NCI-H1694 treated with DMSO at 0.1 percent for 48 hours (cell line): ENCODE measurements at places on chromosomes 12 and 14.

DNA sequence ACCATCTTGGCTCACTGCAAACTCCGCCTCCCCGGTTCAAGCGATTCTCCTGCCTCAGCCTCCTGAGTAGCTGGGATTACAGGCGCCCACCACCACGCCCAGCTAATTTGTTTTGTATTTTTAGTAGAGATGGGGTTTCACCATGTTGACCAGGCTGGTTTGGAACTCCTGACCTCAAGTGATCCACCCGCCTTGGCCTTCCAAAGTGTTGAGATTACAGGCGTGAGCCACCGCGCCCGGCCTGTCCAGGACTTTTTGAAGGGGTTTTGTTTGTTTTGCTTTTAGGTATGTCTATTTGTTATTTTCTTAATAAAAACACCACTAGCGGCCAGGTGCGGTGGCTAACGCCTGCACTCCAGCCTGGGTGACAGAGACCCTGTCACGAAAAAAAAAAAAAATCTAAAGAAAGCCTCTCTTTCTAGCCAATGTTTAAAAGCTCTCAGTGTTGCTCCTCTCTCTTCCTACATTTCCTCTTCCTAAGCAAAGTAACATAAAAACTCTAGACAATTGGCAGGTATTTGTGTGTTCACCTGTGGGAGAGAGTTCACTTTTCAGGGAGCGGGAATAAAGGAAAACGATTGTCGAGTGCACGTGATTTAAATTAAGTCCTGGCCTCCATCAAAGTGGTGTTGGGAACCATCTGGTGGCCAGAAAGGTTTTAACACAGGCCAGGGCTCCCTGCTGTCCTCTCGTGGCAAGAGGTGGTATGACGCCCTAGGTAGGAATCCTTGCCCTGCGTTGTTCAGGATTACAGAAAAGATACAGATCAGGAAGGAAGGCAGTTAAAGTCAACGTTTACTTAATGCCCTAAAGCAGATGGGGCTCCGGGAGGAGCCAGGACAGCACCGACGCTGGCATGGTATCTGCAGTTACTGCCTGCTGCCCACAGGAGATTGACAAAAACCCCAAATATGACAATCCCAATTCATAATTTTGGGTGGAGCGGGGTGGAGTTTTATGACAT, 36.2 kb upstream of the ATP23 start:
- DNase-seq = peak; percentile 89

DNA sequence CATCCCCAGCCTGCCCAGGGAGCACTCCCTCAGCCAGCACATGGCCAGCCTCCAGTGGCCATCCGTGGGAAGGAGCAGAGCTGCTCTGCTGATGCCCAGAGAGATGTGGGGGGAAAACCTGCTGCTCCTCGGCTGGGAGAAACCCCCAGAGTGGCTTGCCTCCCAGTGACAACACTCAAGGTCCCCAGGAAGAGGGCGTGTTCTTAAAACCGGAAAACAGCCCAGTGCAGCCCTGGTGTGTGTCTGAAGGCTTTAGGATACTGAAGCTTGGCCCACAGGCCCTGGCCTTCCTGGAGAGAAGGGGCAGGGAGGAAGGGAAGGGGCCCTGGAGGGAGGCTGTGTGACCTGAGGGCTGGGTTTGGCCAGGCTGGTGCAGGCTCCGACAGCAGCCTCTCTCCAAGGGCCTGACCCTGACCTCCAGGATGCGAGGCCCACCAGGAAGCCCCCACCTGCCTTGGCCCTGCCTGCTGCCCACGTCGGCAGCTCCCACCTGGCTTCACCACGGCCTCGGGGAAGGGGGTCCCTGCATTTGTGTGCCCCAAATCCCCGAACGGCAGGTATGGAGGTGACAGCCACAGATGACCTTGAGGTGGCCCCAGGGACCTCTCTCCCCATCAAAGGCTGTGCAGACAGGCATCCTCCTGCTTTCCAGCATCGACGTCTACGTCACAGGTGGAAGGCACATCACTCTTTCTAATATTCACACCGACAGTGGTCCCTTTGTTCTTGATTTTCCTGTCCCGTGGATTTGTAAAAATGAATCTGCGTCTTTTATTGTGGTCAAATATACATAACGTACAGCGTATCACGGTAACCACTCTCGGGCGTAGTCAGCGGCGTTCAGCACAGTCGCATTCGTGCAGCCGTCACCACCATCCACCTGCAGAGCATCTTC, 190.0 kb upstream of the C14orf180 start:
- no peak for DNase-seq

- DNase-seq = no peak
These were observed 18.5 kb upstream of the GRIP1 start for GRCh38 chr12:66697404-66697803.

DNA sequence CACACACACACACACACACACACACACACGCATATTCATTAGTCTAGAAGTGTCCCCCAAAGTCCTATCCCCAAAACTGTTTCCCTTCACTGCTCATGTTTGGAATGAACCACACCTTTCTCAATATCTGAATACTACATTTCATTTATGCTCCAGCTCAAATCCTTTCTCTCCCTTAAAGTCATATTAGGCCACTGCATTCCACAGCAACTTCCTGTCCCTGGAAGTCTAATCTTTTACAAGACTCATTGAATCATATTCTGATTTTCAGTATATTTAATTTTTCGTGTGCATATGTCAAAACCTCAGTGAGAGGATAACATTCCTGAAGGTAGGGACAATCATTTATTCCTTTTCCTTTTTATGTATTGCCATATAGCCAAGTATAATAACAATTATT, 155.6 kb upstream of the LMNTD1 start:
- DNase-seq = no peak

DNA sequence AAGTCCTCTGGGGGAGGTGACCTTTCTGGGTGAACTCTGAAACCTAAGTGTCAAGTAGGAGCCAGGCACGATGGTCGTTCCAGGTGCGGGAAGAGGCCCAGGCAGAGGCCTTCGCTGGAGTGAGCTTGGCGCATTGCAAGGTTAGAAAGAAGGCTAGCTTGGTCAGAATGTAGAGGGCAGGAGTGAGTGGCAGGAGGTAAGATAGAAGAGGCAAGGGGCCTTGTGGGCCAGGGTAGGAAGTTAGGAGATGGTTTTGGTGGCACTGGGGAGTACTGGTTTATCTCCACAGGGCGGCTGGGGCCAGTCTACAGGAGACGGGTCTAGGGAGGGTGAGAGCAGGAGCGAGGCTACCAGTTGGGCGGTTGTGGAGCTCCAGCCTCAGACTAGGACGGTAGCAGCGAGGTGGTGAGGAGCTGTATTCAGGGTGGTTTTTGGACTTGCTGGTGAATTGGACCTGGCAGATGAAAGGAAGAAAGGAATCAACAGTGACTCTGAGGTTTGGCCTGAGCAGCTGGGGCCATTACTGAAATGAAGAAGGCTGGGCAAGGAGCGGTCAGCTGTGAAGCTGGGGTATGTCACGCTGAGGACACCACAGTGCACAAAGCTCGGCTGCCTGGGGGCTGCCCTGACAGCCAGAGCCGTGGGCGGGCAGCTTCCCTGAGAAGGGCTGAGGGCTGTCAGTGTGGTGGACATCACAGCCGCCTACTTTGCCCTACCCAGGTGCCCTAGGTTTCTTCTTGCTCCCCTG, 9.0 kb downstream of the MLXIP start:
- DNase-seq = no peak

DNA sequence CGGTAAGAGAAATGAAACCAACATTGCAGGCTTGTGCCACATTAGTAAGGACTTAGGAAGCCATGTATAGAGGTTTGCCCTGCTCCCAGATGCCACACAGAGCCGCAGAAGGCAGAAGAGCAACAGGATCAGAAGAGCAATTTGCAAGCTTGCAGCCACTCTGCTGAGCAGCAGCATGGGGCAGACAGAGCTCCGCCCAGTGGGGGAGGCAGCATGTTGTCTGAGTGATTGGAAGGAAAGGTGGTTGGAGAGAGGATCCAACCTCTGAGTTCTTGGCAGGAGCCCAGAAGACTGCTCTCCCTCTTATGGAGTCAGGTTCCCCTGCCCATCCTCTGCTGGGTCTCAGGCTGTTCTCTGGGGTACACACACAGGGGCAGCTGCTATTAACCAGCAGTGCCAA, 2.3 kb upstream of the KRT6A start:
- DNase-seq = peak; percentile 54

- no peak for DNase-seq
These were observed 582.3 kb downstream of the KCNH5 start for GRCh38 chr14:62462988-62463387.

DNA sequence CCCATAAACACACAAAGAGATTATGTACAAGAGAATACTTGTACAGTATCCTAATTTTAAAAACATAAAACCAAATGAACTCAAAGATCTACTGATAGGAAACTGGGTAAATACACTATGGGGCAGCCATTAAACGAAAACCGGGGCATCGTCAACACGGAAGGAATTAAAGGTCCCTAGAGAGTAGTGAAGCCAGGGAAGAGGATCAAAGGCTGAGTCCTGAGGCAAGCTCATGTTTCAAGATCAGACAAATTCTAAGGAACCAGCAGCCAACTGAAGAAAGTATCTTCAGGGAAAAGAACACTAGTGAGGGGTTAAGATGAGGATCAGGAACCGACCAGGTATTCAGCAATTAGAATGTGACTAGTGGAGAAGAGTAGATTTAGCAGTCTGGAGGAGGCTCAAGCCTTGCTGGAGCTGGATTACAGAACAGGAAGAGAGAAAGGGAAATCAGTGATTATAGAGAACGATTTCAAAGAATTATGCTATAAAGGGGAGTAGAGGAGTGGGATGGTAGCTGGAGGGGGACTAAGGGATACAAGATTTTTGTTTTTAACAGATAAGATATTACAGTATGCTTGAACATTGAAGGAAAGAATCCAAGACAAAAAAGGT, 23.7 kb downstream of the SEL1L start:
- DNase-seq = no peak

DNA sequence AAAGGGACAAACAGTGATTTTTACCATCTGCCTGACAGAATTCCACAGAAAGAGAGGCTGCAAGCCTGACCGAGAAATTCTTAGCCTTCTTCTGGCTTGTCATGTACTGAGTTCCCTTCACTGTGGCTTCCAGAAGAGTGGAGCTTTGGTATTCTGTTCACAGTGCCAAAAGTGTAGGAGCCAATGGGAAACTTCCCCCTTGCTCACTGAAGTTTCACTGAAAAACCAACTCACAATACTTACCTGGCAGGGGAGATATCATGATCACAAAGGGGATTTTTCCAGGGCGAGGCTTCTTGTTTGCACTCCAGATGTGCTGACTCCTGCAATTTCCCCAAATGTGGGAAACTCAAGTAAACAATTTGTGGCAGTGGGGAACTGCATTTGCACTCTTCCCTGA, 31.7 kb upstream of the MMP19 start:
- no peak for DNase-seq

- peak; percentile 24 for DNase-seq
These were observed 103.8 kb upstream of the FKBP4 start for GRCh38 chr12:2691006-2691344.

GRCh38 chr12:118649765-118650585, 273.6 kb downstream of the SUDS3 start:
- no peak for DNase-seq

DNA sequence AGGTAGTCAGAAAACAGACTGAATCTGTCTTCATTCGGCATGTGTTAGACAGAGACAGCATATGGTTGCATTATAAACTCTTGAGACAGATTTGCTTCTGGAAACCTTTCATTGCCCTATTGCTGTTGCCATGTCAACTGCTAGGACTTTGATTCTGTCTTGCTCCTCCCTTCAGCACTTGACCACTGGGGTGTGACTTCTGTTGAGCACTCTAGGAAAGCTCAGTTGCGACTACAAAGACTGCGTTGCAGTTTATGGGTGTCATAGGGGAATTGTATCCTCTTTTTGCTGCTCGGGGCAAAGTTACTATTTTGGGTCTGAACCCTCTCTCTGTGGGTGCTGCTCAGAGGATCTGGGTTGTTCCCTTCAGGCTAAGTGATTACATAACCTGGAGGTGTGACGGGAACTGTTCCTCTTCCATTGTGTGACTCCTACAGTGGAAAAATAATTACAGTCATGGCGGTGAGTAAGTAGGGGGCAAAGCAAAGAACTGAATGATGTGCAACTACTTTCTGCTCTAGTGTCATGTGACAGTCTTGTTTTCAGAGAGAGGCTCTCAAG, 44.3 kb upstream of the TRIM9 start:
- DNase-seq = no peak

GRCh38 chr12:132314516-132315233, 14.7 kb downstream of the GALNT9 start:
- DNase-seq = no peak

DNA sequence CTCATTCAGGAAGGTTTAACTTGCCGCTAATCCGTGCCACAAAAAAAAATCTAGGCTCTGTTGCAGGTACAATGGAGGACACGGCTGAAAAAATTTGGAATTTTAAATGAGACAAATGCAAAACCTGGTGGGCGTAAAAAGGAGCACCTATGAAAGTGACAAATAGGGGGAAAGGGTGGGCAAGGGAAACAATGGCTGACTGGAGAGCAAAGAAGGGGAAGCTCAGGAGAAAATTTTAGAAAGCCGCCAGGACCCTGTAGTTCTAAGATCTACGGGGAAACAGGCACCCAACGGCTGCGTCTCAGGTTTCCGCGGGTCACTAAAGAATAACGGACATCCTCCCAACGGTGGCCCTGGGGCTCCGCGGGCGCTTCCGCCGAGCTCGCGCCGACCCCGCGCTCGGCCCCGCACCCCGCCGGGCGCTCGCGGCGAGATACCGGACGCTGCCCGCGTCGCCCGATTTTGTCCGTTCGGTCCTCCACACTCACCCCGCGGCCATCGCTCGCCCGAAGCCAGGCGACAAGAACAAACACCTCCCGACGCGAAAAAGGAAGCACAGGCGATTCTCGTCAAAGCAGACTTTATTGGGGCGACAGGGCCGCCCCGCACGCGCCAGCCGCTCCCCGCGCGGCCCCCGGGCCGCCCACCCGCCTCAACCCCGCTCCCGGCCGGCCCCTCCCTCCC, 1.1 kb upstream of the YY1 start:
- DNase-seq = peak; percentile 67

- DNase-seq = no peak
These were observed 150.9 kb downstream of the ANO2 start for GRCh38 chr12:5794156-5794555.

DNA sequence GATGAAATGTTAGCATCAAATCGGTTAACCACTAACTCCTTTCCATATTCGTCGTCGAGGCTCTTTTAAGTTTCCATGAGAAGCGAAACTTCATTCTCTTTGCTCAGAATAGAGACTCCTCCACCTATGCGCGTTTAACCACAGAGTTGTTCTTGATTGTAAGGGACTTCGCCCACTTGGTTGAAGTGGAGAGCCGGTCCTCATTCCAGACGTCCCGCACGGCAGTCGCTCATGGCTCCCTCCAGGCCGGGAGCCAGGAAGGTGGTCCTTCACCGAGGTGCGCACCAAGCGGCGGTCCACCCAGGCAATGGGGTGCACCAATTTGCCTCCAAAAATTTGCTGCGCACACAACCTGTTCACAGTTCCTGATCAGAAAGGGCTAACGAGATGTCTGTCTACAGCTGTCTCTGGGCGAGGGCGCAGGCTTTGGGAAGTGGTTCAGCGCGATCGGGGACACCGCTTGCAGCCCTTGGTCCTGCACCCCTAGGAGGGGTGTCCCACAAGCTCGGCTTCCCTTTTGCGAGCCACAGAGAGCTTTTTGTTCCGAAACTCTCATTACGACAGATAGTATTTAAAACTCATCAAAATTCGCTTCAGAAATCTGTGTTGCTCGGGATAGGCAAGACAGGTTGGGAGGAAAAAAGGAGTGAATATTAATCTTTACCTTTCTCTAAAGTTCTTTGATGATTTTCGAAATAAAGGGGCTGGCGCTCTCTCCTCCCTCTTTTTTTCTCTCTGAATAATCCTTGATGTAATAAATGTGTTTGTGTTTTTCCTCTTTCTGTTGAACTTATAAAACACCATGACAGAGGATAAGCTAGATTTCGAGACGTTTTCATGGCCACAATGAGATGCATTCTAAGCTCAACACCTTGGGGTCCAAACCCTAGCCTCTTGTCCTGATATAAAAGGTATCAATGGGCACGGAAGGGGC, 6.4 kb upstream of the ALX1 start:
- no peak for DNase-seq
